ENCODE measurements at places on chromosomes 12 and 14. TPM values are rescaled to one million over a fixed set of nuclear protein-coding genes. Genes with fewer than 3 reads are reported as not detected.

- H3K4me3 ChIP-seq = no peak overlapping the region
- DNase-seq = no peak
- no peaks in the 10 kb centered on the region for H3K36me3 ChIP-seq
- H3K27ac ChIP-seq = no peak overlapping the region
Observed at GRCh38 chr14:99289394-99290189, 17.6 kb upstream of the BCL11B start.

- no peaks in the 10 kb centered on the region for H3K4me1 ChIP-seq
- no peak for DNase-seq
- peaks cover 10% of the 10 kb centered on the region for H3K27me3 ChIP-seq
- H3K36me3 ChIP-seq = no peaks in the 10 kb centered on the region
Observed at GRCh38 chr12:14701809-14702568, 5.6 kb upstream of the GUCY2C start.

GRCh38 chr14:93330609-93331000, 2.2 kb downstream of the BTBD7 start:
- H3K4me1 ChIP-seq = peaks cover 30% of the 10 kb centered on the region
- DNase-seq = no peak
- peak overlapping the region; percentile 91 for H3K4me3 ChIP-seq
- H3K36me3 ChIP-seq = no peaks in the 10 kb centered on the region
- no peak overlapping the region for H3K27ac ChIP-seq
- H3K27me3 ChIP-seq = no peaks in the 10 kb centered on the region

Gene REP15
- 2.3 TPM for total RNA-seq

Gene TSPAN19
- total RNA-seq = 0.66 TPM

Gene GLS2
- total RNA-seq = 2.9 TPM

Data from mesothelial cell of epicardium (in vitro differentiated cells).